DMS 273 treated with DMSO at 0.1 percent for 48 hours (cell line): ENCODE measurements at places on chromosomes 1 and 21.

GRCh38 chr1:180503280-180503862, 994 bp upstream of the ACBD6 start:
- DNase-seq = no peak

GRCh38 chr21:44517175-44517899, 22.7 kb downstream of the KRTAP10-1 start:
- no peak for DNase-seq

- no peak for DNase-seq
These were observed 648.5 kb upstream of the PTBP2 start for GRCh38 chr1:96073100-96073499.

GRCh38 chr1:229380536-229381160, 37.8 kb upstream of the CCSAP start:
- no peak for DNase-seq

DNA sequence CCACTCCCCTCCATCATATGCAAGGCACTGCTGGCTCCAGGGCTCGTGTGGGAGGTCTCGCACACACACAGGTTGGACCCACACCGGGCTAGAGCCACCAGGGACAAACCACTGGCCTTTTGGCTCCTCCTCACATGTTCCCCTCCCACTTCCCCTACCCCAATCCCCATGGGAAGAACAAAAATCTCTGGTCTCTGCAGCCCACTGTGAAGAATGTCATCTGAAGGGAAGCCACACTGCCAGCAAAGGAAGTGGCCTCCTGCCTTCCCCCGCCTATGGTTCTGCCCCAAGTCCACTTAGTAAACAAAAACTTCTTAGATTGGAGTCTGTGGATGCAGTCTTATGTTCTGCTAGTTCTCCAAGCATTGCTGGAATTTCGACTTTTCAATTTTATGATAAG, 24.2 kb downstream of the OLFML3 start:
- DNase-seq = no peak

GRCh38 chr1:183126528-183126927, 59.5 kb upstream of the LAMC2 start:
- DNase-seq = no peak

DNA sequence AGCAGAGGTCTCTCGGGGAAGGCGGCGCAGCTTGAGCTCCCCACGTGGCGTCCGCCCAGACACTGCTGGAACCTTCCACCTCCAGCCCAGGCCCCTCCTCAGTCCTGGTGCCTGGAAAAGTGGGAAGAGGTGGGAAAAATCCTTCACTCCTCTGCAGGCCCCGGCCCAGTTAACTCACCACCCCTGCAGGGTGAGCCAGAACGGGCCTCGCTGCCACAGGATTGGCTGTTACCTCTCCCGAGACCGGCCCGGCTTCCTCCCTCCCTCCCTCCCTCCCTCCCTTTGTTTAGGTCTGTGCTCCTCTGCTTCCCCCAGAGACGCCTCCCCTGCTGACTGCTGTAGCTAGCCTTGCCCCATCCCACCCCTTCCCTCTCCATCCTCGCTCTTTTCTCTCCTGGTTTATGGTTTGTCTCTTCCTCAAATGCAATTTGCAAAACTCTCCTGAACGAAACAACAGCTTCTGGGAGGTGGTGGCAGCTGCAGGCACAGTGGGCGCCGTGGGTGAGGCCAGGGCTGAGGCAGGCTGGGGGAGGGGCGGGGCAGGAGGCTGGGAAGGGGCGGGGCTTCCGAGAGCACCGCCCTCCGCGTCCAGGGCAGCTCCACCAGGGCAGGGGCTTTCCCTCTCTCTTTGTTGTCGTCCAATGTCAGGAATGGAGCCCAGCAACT, 6.5 kb downstream of the CAPN9 start:
- DNase-seq = no peak
